ENCODE measurements at places on chromosomes 11 and 22.

GRCh38 chr11:63866211-63866610, 27.3 kb downstream of the MARK2 start:
- DNase-seq, result no peak

DNA sequence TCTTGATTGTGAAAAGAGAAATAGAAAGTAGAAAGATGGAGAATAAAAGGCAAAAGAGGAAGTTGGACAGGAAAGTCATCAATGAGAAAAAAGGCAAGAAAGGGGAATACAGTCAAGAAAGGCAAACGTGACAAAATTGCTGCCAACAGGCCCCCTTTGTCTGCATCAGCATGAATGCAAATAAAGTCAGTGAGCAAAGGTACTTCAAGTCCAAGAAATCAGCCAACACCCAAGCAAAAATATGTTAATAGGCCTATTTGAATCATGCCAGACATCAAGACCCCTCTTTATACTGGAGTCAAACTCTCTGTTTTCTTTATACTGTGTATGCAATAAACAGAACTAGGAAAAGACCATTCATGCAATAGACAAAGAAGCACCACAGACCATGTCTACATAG, 34.3 kb downstream of the GUCY1A2 start:
- no peak for DNase-seq

DNA sequence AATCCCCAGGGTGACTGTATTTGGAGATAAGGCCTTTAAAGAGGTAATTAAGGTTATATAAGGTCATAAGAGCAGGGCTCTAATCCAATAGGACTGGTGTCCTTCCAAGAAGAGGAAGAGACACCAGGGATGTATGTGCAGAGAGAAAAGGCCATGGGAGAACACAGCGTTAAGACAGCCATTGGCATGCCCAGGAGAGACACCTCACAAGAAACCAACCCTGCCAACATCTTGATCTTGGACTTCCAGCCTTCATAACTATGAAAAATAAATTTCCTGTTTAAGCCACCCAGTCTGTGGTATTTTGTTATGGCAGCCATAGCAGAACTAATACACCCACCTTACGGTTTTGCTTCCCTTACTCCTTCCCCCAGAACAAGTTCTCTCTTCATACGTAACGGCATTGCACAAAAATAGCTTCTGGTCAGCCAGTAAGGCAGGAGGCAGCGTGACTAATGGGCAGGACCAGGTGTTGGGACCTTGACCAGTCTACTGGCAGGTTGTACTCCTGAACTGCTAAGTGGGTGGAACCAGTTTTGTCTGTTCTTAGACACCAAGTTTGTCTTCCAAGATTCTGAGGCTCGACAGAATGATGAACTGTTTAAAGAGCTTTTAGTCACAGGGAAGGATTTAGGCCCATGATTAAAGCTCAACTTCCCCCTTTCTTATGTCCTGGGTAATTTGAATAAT, 31.9 kb upstream of the UPB1 start:
- no peak for DNase-seq

- DNase-seq, result no peak
Measured at GRCh38 chr22:27906241-27906640, 12.8 kb downstream of the PITPNB start.

GRCh38 chr22:43393132-43393843, 18.5 kb upstream of the MPPED1 start:
- DNase-seq, result no peak

GRCh38 chr11:13334034-13334786, 56.6 kb downstream of the BMAL1 start:
- DNase-seq, result no peak

GRCh38 chr11:36009473-36009872, 65.6 kb downstream of the LDLRAD3 start:
- no peak for DNase-seq

DNA sequence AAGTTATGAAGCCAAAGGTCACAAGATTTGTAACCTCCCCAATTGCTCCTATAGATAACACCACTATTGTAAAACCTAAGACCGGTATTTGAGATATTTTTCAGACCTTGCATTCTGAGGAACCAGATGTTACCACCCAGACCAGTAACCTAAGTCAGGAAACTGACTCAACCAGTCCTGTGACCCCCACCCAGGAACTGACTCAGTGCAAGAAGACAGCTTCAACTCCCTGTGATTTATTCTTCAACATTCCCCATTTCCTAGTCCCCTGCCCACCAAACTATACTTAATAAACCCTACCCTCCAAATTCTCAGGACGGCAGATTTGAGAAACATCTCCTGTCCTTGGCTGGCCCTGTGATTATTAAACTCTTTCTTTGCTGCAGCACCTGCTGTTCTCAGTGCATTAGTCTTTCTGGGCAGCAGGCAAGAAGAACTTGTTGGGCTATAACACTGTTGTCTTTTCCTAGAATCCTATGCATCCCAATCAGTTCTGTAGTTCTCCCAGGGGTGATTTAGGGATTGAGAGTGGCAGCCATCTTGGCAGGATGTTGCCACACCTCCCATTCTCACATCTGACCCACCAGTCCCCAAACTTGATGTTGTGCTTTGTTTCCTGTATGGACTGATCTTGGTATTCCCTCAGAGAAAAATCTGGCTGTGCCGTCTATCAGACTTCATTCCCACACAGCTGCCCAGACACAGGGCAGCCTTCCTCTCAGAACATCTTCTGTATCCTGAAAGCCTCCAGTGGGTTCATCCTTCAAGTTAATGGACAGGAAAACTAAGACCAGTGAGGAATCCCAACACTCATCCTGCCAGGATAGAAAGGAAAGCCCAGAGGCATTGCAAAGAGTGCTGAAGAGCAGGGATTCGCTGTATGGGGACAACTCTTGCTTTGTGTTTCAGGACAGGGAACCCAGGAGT, 104.0 kb downstream of the PDE2A start:
- no peak for DNase-seq

GRCh38 chr11:116601814-116602636, 170.8 kb downstream of the BUD13 start:
- DNase-seq, result no peak

- DNase-seq, result no peak
Measured at GRCh38 chr22:24007253-24008021, 2.2 kb upstream of the GSTT4 start.

GRCh38 chr22:19212302-19212870, 33.9 kb upstream of the SLC25A1 start:
- no peak for DNase-seq

GRCh38 chr11:43685440-43685839, 4.9 kb downstream of the HSD17B12 start:
- DNase-seq, result no peak

DNA sequence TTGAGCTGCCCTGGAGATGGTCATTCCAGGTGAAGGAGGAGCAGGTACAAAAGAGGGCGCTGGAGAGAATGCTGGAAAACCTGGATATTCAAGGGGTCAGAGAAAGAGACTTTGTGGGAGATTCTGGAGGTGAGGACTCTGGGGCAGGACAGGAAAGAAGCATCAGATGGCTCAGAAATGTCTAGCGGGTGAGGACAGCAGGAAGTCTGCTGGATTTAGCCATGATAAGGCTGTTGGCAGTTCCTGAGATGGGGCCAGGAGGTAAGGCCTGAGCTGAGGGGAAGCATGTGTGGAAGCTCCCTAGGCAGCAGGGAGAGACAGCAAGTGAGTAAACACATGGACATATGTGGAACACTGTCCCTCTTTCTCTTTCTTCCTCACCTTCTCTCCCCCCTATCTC, 1.5 kb downstream of the UPB1 start:
- DNase-seq, result no peak

DNA sequence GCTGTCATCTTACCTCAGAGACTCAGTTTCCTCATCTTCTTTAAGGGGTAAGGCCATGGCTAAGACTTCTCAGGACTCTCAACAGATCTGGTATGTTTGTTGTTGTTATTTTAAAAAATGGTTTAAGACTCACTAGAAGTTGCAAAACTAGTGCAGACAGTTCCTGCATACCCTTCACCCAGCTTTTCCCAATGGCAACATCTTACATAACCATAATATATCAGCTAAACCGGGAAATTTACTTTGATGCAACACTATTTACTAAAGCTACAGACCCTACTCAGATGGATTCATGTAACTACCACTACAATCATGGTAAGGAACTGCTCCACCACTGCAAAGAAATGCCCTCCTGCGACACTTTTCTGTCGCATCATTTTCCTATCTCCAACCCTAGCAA, 20.4 kb downstream of the LGR4 start:
- no peak for DNase-seq
